ENCODE measurements at places on chromosomes 4 and X.

DNA sequence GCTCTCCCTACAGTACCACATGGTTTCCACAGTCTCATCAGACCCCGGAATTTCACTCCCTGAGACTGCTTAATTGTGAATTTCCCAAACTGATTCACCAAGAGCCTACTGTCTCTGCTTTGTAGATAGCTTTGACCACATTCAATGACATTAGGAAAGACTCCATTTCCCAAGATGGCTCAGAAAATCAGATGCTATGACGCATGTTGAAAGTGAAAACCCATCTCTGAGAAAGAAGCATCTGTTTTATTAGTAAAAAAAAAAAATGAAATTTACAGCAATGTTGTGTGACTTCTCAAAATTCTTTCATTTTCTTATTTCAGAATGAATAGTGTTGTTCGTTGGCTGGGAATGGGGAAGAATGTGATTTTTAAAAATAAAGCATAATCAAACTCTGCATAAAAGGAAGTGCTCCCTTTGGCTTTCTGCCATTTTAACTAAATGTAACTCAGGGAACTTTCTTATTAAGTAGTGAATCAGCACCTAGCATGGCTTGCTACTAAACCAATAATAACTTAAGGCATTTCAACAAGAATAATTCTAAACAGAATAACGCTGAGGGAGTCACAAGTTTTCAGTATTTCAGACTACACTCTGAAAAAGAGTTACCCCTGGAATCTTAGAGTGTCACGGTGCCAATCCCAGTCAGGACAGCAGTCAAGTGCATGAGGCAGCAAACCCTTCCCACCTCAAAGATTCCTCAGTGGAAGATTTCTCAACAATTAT, 97.4 kb upstream of the MYOZ2 start:
- peak; percentile 33 for DNase-seq

DNA sequence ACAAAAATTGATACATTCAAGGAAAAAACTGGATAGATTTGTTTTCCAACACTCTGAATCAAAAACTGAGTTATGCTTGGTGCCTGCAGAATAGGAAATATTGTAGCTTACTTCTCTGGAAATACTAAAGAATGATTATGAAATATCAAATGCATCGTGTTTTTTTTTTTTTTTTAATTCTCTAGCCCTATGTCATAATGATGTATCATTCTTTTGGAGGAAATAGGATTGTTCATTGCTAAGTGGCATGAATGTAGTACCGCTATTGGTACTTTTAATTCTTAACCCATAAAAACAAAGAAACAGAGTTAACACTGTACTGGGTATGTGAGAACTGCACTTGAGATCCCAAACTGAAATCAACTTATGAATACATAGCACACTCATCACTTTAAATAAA, 7.6 kb upstream of the FAM200B start:
- no peak for DNase-seq

- no peak for DNase-seq
These were observed 2238.4 kb downstream of the PCDH7 start for GRCh38 chr4:32958586-32958985.

GRCh38 chr4:5448221-5448620, 260.1 kb downstream of the EVC2 start:
- no peak for DNase-seq

DNA sequence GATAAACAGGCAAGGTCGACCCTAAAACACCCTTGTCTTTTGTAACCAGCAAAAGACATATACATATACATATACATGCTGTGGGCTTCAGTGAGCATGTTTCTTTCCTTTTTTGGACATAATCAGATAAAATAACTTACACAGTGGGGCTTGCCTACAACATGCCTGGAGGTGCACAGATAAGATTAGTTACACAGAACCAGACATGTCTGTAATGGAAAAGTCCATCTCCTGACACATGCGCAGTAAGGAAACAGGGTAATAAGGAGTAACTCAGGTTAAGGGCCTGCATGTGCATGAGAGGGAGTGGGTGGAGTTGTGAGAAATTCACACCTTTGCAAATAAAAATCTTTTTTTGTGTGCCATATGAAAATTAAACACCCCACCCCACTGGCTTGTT, 3.4 kb downstream of the UGT2A1 start:
- DNase-seq = no peak

DNA sequence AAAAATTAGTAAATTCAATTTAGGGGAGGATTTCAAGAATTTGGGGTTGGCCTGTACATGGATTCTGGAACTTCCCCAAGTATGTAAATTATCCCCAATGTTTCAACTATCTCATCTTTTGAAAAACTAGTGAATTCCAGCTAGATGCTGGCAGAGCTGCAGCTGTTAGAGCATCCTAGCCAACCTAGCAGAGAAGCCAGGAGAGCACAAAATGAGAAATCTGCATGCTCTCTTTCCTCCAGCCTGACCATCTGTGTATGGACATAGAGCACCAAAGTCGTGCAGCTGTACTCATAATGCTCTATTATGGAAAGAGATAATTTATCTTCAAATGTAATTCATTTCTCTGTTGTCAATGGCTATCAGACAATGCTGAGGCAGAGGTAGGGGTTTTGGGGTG, 1217.7 kb downstream of the PCDH19 start:
- no peak for DNase-seq

DNA sequence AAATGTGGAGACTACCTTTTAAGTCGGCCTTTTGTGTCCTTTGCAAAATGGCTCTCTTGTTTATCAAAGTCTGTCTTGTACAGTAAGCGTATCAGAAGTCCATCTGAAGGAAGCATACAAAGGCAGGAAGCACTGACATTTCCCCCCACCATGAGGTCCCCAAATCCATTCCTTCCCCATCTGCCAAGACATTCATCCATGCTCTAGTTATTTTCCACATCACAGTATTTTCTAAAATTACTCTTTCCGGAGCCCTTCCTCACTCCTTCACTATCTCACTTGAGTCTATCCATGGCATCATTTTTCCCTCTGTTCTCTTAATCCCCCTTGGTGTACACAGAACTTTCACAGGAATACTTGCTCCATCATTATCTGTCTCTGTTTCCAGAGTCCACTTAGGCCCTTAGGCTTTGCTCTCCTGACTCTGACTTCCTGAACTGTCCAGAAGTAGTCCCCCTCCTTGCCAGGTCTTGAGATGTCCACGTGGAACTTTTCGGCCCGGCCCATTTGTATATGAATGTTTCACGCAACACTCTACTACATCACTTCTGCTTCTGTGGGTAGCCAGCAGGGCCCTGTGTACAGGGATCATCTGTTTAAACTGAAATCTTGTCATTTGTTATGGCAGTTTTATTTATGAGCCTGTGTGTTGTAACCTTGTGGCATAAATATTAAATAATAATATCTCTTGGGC, 2.1 kb downstream of the SEL1L3 start:
- no peak for DNase-seq

DNA sequence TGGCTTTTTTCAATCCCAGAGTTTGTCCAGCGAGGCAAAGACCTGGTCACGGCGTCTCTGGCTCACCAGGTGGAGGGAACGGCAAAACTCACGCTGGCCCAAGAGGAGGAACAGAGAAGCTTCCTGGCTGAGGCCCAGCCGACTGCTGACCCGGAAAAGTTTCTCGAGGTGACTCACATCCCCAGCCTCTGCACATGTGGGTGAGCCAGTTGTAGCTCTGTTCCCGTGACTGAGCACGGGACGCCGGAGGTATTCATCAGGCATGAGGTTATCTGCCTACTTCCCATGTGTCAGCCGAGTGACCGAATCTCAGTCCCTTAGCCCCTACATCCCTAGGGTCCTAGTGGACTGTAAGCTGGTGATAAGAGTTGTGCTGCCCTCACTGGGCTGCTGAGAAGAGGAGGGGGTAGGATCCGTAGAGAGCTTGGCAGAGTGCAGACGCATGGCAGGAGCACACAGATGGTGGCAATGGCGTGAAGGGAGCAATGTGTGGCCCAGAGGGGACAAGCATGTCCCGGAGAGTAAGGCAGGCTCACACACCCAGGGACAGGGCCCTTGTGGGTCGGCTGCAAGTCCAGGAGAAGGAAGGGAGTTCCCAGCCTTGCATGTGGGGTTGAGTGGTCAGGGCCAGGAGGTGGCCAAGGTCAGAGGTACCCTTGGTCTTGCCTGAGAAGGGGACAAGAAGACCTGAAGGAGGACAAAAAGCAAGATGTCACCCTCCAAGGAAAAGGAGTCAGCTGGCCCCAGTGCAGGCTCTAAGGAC, 42.9 kb downstream of the EVC start:
- DNase-seq = peak; percentile 98

DNA sequence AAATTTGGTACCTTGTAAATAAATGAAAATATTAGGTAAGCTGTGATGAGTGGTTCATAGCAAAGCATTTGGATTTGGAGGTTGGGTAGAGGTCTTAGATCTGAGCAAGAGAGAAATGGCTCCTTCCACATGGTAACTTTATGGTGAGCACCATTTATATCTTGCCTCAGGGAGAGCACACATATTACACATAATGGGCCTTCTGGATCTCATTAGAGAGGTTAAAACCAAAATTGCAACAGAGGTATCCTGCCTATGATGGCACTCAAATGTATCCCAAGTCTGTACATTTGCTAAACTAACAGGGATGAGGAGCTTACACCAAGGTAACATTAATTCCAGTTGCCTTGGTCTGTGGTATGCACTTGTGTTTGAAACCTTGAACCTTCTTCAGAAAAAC, 87.1 kb upstream of the PUDP start:
- no peak for DNase-seq

- no peak for DNase-seq
These were observed 1602.4 kb downstream of the STIM2 start for GRCh38 chr4:28462766-28463700.

- no peak for DNase-seq
These were observed 726.0 kb downstream of the GRID2 start for GRCh38 chr4:93029769-93030168.

DNA sequence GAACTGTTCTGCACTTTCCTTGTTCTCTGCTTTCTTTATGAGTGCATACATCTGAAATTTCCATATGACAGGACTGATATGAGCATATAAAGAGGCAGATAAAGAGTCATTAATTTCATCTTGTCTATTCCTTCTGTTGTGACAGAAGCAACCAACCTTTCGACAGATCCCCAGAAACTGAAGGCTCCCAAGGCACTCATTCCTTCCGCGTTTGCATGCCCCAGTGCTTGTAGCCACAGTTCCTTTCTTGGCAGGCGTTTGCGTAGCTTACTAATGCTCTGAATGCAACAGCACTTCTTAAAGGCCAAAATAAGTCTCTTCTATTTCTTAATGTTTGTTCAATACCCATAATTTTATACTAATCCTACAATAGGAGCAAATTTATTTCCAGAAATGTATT, 94.0 kb upstream of the TBL1X start:
- DNase-seq = no peak

DNA sequence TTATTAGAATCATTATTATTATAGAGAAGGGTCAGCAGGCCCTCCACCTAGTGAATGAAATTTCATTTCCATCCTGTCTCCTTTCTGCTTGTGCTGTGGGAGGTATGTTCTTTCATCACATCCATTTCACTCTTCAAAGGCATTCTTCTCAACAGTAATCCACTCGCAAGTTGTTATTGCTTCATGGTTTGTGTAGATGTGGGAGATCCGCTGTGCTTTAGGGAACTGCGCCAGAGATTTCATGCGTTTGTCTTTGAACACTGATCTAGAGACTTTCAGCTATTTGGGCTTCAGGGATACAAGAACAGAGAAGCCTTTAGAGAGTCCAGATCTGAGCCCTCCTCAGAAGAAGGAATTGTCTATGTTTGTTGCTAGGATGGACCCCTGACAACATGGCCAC, 53.5 kb upstream of the PUDP start:
- DNase-seq = no peak

DNA sequence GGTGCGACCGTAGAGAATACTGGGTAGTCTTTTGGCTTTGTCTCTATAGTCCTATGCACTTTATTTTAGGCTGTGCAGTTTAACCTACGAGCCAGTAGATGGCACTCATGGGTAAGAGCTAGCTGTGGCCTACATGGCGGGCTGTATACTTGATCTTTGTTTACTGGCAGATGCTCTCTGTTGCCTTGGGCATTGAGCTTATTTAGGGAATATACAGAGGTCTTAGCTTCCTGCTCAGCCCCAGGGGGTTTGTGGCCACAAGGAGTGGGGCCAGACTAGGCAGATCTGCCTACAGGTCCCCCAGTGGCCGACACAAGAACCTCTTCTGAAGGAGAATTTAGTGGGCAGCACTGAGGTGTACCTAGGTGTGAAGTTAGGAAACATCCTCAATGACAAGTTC, 227.6 kb upstream of the HDX start:
- peak; percentile 53 for DNase-seq

GRCh38 chr4:181166742-181167399, 1076.3 kb upstream of the TENM3 start:
- DNase-seq = no peak

DNA sequence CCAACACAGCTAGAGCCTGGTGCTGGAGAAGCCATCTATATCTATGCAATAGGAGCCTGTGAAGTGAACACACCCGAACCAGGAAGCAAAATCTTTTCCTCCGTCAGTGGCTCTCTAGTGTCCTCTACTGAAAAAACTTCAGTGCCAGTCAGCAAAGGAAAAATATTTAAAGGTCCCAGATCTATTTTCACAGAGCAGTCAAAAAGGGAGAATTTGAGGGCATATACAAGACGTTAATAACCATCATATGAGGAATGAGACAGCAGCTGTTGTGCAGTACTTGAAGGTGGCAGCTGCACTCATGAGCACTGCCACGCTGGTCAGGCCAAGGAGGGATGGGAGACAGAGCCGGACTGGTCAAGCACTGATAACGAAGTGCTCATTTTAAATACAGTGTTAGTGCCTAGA, 14.4 kb downstream of the MCUB start:
- DNase-seq = peak; percentile 30

GRCh38 chr4:38567457-38567856, 96.5 kb upstream of the KLF3 start:
- no peak for DNase-seq

DNA sequence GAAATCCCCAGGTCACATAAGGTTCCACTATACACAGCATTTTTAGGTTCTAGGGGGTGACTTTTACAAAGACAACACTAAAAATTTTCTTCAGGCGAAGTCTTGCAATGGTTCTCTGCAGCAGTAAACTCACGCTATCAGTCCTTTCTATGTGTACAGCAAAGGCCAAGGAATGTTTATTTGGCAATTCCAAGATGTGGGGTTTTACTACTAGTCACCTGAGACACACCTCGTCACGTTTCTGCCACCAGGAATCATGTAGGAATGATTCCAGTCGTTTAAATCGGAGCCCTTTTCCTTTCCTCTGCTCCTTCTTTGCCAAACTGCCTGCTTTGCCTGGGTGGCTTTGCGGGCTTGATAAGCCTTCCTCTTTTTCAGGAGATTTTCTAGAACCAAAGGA, 75.9 kb upstream of the ENPEP start:
- DNase-seq = no peak

DNA sequence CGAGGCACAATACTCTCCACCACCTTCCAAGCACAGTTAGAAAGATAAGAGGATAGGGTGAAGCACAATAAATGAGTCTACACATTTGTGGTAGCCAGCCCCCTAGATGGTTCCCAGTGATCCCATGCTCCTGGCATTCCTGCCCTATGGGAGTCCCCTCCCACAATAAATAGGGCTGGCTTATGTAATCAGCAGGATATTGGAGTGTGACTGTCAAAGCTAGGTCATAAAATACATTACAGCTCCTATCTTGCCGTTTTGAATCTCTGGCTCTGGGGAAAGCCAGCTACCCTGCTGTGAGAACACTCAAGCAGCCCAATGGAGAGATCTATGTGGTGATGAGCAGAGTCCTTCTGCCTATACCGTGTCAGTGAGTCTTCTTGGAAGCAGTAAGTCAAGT, 198.7 kb upstream of the NOCT start:
- DNase-seq = no peak

- no peak for DNase-seq
These were observed 47.0 kb upstream of the MAN2B2 start for GRCh38 chr4:6527683-6528595.

GRCh38 chr4:98618680-98619079, 39.7 kb downstream of the TSPAN5 start:
- DNase-seq = no peak
